ENCODE measurements at places on chromosomes 4 and X.

DNA sequence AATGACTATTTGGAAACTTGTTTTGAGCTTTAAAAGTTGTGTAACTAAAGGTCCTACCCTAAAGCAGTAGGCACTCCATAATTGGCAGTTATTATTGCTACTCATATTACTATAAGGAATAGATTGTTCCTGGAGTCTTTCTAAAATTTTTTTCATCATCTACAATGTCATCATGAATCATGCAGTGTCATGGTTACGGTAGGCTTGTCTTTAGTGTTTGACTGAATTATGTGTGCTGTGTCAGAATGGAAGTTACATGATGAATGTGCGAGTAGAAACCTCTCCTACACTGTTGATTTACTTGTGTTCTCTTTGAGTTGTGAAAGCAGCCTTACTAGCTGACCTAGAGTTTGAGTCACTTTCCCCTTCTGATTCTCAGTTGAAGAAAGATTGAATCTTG is 1099.9 kb downstream of the RAPGEF2 start:
- no peak for DNase-seq

GRCh38 chr4:146107587-146108240 is 67.8 kb upstream of the LSM6 start:
- DNase-seq: no peak

DNA sequence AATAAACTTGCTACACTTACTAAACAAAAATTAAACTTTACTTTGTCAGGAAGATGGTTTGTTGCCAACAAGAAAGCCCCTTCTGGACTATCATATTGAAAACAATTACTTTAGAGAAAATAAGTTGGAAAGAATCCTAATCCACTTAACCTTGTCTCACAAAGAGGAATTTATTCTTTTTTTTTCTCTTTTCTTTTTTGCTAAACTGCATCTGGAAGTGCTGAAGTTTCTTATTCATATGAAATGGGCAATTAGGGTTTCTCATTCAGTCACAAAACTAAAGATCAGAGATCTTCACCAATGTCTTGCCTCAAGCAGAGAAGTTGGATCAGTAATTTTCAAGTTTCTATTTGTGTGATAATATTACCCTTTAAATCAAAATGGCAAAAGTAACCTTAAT is 234.9 kb upstream of the AMOT start:
- no peak for DNase-seq

DNA sequence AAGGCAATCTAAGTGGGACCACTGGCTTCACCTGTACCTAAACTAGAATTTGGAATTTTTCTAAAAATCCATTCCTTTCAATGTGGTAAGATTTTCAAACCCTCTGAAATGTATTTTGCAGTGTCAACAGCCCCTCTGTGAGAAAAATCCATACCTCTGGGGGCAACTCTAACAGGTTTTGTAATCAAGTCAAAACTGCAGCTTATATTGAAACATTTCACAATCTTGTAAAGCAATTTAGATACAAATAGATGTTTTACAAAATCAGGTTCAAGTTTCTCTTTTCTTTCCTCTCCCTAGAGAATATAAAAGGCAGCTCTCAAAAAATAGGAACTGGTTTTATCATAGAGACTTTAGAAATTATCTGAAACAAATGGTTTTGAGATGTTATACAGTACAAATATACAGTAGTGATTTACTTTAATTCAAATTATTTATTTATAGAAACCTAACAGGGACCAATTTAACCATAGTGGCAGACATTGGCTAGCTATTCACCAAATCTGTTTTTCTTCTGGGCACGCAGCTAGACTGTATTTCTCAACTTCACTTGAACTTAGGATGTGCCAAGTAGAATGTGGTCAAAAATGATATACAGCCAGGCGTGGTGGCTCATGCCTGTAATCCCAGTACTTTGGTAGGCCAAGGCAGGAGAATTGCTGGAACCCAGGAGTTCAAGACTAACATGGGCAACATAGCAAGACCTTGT is 36.3 kb upstream of the SPINK2 start:
- DNase-seq: peak; percentile 35

- no peak for DNase-seq
Measured at GRCh38 chr4:99863-100262, 24.4 kb upstream of the ZNF718 start.

GRCh38 chrX:41913476-41913875 is 9.9 kb downstream of the CASK start:
- no peak for DNase-seq

- no peak for DNase-seq
Measured at GRCh38 chr4:65018313-65018712, 609.1 kb upstream of the TECRL start.

GRCh38 chr4:138445098-138445497 is 202.9 kb upstream of the SLC7A11 start:
- DNase-seq: no peak

DNA sequence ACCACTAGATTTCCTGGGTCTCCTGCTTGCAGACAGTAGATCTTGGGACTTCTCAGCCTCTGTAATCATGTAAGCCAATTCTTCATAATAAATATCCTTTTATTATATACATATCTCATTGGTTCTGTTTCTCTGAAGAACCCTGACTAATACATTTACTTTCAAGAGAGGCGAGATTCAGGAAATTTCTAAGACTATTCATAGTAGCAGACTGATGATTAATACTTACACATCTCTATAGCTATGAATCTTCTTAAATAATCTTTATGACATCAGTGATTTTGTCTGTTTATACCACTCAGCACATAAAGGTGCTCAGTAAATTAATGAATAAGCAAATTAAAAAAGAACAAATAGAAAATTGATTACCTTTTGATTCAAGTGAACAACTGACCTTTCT is 682.3 kb upstream of the GRID2 start:
- DNase-seq: no peak

DNA sequence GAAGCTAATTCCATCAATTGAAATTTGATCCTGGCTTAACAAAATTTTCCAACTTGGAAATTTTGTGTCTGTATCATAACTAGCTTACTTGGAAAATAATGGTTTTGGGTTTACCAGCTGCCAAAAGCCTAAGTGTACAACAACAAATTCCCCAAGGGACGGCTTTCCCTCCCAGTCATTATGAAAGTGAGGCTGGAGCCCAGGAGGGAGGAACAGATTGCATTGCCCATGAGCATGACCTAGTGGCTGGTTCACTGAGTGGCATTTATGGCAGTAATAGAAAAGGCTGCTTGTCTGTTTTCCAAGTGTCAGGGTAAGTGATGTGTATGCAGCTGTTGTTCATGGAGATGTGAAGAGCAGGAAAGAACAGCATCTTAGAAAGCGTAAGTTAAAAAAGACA is 70.8 kb upstream of the HHIP start:
- DNase-seq: peak; percentile 41

GRCh38 chr4:159052315-159052714 is 50.6 kb upstream of the RAPGEF2 start:
- no peak for DNase-seq

DNA sequence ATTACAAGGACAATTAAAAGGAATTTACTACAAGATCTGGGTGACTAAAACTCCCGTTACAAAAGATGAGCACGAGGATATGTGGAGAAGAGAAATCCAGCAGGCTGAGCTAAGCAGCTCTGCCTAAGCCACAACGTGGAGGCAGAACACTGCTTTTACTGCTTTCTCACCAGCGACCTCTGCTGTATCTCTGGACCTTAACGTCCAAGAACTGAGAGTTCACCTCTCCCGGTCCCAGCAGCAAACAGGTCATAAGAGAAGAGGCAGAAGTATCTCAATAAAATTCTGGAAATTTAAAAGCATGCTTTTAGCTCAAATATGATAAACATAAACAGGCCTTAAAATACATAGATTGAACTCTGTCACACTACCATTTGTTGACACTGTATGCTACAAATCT is 81.0 kb downstream of the ADGRA3 start:
- DNase-seq: no peak

DNA sequence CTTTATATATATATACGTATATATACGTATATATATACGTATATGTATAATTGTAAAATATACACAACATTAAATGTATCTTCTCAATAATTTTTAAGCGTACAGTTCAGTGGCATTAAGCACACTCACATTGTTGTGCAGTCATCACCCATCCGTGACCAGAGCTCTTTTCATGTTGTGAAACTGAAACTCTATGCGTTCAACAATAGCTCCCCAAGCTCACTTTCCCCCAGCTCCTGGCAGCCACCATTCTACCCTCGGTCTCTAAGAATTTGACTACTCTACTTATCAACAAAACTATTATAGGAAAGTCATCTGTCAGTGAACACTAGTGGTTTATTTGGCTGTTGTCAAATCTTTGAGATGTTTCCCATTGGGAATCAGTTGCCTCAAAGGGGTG is 621.8 kb upstream of the GALNT7 start:
- DNase-seq: no peak

DNA sequence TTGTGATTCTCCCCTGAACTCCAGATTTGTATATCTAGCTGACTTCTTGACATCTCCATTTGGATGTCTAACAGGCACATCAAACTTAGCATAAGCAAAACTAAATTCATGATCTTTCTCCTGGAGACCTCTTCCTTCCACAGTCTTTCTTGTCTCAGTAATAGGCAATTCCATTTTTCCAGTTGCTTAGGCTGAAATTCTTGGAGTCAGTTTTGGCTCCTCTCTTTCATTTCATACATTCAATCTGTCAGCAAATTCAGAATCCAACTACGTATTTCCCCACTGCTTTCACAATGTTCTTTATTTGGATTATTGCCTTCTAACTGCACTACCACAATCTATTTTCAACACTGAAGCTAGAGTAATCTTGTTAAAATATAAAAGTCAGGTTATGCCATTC is 219.9 kb upstream of the GLRA2 start:
- no peak for DNase-seq

GRCh38 chr4:170705907-170706306 is 616.2 kb upstream of the AADAT start:
- no peak for DNase-seq

GRCh38 chr4:6942238-6942800 is 32.7 kb downstream of the TBC1D14 start:
- no peak for DNase-seq

GRCh38 chrX:11445540-11445939 is 152.3 kb downstream of the AMELX start:
- no peak for DNase-seq

DNA sequence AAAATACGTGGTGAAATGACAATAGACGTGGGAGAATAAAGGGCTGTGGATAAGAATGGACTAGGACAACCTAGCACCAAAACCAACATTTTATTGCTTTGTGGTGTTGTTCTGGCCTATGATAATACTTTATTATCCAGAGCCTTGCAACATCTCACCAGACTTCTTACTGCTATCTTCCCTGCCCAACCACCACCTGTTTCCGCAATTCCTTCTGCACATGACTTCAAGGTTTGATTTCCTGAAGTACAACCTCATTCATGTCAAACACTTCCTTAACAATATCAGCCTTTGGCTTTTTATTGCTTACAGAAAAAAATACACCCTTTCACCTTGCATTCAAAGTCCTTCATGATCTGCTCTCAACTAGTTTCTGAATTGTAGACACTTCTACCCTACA is 84.8 kb downstream of the RTL3 start:
- no peak for DNase-seq

- no peak for DNase-seq
Measured at GRCh38 chr4:112951362-112952312, 97.8 kb upstream of the ANK2 start.

GRCh38 chrX:134880866-134881265 is 109.9 kb upstream of the SMIM10 start:
- DNase-seq: no peak

GRCh38 chr4:25970691-25971432 is 56.8 kb downstream of the SMIM20 start:
- no peak for DNase-seq

GRCh38 chr4:52715914-52716313 is 35.3 kb downstream of the ERVMER34-1 start:
- DNase-seq: no peak

- DNase-seq: no peak
Measured at GRCh38 chr4:122038896-122039295, 87.0 kb upstream of the TRPC3 start.

DNA sequence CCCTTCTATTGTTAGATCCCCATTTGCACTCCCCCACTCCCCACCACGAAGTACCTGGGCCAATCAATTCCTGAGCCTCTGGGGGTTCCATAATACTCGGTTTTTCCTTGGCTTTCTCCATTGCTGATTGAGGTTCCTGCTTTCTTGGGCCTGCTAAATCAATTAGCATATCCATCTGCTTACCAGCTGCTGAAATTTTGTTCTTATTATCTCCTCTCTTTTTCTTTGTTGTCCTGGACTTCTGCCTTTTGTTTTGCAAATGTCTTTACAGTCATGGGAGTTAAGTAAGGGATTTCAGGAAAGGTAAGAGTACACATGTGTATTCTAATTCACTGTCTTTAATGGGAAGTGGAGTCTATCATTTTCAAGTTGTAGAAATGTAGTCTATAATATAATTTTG is 222.2 kb downstream of the MID1 start:
- no peak for DNase-seq

DNA sequence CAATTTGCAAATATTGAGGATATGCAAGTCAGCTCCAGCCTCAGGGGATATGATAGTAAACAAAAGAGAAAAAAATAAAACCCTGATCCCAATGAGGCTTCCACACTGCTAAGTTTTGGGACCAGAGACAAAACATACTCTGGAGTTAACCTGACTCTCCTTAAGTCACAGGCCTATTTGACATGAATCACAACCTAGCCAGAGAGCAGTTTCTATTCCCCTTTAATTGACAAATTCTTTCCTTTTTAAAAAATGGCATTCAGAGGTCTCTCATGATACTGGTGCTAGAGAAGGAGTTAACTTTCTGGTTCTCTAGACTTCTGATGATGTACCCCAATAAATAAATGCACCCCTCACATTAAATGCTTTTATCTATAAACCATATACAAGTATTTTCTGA is 8.8 kb downstream of the ACSL1 start:
- no peak for DNase-seq

Measured in left hindlimb (tissue), 1 donor.